ENCODE measurements at places on chromosomes 6 and 20.
A peak's percentile ranks its signal among the peaks of the same experiment; 100 is the strongest.

- peak; percentile 22 for DNase-seq
These were observed 202.6 kb upstream of the HEY2 start for GRCh38 chr6:125546841-125547251.

- DNase-seq, result no peak
These were observed 50.6 kb downstream of the FGD2 start for GRCh38 chr6:37056112-37056403.

DNA sequence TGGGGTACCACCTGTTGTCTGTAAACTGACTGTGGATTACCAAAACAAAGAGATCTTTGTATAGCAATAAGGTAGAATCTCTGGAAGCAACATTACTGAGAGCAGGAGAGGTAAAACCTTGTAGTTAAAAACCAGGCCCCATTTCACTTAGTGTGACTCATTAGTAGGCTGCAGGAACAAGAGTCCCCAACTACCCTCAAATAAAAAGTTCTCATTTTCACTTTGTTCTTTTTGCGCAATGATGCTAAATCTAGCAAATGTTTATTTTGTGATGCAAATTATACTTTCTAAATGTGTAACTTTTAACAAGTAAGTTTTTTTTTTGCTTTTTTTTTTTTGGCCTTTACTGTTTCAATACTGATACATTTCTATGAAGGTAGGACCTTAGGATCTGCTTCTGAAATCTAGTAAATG lies 67.1 kb downstream of the ESF1 start:
- DNase-seq, result no peak

- DNase-seq, result no peak
These were observed 17.5 kb downstream of the SPDEF start for GRCh38 chr6:34538581-34538980.

DNA sequence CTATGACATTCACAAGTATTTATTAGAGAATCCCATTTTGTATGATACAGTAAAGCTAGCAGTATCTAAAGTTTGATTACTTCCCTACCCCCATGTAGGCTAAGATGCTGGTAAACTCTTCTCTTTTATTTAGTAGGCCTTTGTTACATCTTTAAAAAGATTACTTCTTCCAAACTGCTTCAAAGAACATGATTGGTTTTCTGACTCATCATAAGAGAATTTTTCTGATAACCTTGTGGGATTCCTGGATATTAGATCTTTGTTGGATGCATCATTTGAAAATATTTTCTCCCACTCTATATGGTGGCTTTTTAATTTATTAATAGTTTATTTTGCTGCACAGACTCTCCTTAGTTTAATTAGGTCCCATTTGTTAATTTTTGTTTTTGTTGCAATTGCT lies 898.3 kb upstream of the ADGRB3 start:
- no peak for DNase-seq

GRCh38 chr6:145028144-145028818 lies 707.0 kb downstream of the EPM2A start:
- peak; percentile 61 for DNase-seq

DNA sequence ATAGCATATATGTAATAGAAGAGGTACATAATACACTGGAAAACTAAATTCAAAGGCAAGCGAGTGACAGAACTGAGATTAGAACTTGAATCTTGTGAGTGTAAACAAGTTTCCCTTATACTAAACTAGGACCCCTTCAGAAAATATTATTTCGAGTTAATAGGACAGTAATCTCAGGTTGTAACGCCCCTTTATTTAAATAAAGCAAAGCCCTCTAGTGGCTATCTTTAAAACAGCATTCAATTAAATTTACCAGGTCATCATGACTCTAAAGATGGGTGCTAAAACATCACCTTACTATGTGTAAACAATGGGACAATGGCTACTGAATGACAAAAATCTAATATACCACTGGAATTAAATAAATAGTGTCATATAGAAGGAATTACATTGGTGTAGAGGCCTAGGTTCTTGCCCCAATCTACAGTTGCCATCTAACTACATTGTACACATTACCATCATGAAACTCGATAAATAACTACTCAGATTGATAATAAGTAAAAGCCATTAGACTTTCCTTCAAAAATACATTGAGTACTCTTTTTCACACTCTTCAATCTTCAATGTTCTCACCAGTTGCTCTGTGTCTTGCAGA lies 255.4 kb upstream of the IRAK1BP1 start:
- DNase-seq, result peak; percentile 28

- DNase-seq, result no peak
These were observed 108.7 kb downstream of the FYN start for GRCh38 chr6:111764238-111765175.

DNA sequence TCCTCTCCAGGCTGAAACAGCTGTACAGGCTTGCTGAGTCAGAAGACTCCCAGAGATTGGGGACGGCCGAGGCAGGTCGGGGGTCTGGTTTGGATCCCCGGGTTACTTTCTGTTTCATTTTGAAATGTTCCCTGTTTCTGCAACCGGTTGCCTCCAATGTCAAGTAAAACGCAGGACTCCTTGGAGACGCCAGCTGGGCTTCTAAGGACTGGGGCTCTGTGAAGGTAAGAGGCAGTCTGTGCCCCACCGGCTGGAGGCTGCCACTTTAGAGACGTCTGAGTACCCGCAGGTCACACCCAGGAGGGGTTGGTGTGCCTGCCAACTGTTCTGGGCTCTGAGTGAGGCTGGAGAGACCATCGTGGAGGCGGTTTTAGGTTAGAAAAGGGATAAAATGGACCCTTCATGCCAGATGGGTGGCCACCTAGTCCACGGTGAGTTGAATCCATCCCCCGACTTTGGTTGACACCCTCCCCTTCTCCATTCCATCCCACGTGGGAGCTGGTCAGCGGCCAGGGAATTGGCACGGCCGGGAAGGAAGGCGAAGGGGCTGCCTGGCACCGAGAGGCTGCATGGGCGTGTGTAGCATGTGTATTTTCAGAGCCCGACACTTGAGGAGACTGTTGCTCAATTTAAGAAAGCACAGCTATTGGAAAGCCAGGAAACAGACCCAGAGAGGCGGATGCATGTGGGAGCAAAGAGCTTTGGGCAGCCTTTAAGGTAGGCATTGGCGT lies 240.9 kb downstream of the PHACTR1 start:
- DNase-seq, result peak; percentile 69

DNA sequence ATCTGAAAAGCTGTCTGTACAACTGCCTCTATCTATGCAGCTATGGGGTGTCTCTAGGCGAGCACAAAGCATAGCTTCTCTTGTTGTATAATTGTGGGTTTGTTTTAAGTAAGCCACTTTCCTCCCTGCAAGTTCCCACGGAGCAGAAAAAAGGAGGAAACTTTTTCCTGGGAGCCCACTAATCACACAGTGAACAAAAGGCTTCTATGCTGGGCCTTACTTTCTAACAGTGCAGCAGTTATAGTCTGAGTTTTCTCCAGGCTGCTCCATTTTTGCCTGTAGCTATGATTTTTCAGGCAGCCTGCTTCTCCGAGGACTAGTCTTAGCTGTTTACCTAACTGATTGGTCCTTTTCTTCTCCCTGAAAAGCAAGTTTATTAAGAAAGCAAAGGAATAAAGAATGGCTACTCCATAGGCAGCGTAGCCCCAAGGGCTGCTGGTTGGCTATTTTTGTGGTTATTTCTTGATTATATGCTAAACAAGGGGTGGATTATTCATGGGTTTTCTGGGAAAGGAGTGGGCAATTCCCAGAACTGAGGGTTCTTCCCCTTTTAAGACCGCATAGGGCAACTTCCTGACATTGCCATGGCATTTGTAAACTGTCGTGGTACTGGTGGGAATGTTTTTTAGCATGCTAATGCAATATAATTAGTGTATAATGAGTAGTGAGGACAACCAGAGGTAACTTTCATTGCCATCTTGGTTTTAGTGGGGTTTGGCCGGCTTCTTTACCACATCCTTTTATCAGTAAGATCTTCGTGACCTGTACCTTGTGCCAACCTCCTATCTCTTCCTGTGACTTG lies 84.3 kb downstream of the OPRM1 start:
- DNase-seq, result peak; percentile 53

DNA sequence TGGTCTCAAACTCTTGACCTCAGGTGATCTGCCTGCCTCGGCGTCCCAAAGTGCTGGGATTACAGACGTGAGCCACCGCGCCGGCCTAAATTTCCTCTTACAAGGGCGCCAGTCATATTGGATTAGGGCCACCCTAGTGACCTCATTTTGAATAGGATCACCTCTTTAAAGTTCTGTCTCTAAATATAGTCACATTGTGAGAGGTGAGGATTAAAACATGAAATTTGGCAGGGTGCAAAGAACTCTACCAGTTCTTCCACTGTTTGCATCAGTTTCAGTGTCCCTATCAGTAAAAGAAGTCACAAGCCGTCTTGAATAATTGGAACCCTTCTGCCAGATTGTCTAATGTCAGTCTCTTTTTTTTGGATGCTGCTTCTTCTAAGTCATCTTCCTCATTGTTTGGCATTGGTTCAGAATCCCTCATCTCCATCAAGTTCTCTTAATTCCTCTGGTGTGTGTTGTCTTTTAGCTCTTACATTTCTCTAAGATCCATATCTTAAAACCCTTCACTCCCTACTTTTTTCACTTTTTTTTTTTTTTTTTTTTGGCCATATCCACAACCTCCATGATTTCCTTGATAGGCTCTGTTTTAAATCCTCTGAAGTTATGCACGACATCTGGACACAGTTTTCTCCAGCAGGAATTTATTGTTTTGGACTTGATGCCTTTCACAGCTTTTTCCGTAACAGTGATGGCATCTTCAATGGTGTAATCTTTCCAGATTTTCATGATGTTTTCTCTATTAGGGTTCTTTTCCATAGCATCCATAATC lies 56.8 kb downstream of the NCOA3 start:
- DNase-seq, result no peak

GRCh38 chr20:1536893-1537730 lies 20.4 kb downstream of the SIRPD start:
- no peak for DNase-seq

DNA sequence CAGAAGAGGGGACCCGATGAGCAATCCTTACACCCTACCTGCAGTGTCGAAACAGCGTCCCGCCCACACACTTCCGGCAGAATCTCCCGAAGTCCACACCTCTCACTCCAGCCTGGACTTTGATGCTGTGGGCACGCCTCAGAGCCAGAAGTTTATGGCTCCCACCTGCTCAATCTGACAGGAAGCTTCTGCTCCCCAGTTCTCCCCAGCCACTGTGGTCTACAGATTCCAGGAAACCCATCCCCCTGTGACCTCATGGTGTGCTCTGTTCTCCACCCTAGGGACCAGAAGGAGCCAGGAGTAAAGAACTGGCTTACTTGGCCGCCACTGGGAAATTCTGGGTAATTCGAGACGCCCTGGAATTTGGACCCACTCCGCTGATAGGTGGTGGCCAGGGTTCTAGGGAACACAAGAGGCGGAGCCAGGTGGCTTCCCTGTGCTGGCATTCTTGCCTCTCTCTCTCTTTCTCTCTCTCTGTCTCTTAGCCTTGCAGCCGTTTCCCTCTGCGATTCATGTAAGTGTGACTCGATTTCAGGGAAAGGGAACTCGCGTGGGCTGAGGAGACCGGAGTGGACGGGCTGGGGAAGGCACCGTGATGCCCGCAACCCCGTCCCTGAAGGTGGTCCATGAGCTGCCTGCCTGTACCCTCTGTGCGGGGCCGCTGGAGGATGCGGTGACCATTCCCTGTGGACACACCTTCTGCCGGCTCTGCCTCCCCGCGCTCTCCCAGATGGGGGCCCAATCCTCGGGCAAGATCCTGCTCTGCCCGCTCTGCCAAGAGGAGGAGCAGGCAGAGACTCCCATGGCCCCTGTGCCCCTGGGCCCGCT lies at the start of gene TRIM15:
Gene TRIM15, plus strand, starts transcription at position 457 of the 828 bp plus-strand sequence. Its CDS starts 139 bp downstream, at position 596.
- no peak for DNase-seq

DNA sequence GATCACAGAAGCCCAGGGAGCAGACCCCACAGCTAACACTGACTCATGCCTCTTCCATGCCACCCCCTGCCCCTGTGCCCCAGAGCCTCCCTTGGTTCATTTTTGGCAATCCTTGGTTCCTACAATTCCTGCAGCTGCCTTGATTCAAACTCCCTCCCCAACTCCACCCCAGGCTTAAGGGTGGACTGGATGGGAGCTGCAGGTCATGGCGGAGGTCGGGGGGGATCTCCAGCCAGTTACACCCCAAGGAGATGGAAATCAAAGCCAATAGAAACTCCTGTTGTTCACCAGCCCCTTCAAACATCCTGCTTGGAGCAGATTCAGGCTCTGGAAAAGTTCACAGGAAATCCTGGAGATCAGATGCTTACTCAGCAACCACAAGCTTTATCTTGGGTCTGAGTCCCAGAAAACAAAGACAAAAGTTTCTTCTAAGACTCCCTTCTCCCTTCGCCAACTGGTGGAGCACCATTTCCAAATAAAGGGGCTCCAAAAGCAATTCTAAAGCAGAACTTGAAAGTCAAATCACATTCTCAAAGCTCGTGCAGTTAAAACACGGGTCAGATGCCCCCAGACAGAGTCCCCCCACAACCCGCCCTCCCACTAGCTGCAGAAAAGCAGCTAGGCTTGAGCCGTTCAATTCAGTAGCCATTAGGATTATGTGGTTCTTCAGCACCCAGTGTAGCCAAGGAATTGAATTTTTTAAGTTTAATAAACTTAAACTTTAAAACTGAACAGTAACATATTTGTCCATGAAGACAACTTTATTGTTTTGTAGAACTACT lies 149.5 kb downstream of the ANKRD60 start:
- DNase-seq, result peak; percentile 95
